ENCODE measurements at places on chromosomes 5 and 9.

DNA sequence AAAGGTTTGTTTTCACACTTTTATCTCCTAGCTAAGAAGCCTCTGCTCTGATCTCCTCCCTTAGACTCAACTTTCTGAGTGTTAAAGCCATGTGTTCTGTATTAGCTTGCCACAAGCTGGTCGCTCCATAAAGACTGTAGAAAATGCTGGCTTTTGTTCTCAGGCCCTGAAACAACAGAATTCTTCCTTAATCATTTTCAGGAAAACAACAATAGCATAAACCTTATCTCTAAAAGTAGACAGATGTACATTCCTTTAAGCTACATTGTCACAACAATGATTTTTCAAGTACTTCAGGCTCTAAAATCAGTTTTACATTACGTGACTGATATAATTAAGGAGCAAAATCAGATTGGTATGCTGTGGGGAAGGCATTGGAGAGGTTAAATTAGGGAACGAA lies 41.9 kb downstream of the VCAN start:
- no peak for DNase-seq

DNA sequence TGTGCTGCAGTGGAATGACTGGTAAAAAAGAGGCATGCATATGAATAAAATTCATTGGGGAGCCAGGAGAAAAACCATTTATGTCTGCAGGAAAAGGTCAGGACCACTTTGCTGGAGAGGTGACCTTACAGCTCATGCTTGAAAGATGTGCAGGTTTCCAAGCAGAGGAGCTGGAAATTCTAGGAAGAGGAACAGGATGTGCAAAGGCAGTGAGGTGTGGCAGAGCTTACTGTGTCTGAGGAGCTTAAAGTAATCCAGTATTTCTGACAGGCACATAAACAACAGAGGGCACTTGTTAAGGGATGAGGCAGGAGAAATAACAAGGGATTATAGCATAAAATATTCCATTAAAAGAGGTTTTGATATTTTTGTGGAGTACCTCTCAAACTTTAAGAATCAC lies 203.2 kb downstream of the CD180 start:
- no peak for DNase-seq

- DNase-seq = peak; percentile 97
Observed at GRCh38 chr5:132094393-132095076, 20.9 kb downstream of the CSF2 start.

DNA sequence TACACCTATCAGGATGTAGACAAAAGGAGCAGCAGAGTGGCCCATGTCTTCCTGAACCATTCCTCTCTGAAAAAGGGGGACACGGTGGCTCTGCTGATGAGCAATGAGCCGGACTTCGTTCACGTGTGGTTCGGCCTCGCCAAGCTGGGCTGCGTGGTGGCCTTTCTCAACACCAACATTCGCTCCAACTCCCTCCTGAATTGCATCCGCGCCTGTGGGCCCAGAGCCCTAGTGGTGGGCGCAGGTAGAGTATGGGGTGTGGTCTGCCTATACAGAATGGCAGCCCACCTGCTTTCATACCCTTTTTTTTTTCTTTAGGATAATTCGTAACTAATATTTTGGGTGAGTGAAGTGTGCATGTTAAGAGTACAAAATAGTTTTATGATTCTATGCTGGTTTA lies 1.1 kb downstream of the SLC27A6 start:
- DNase-seq = no peak

DNA sequence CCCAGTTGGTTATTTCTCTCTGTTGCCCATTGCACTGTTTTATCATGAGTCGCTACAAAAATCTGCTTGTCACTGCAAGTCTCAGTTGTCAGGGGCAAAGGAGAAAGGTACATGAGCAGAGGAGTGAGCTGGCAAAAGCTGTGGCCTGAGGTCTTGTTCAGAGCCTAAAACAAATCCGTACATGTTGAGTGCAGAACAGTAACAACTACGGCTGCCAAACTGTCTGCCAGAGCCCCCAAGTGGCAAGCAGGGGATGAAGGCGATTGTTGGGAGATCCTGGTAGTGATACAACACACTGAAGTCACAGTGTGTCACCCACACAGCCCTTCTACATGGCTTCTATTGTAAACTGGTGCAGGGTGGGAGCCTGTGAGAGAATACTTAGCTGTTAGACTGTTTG lies 50.9 kb downstream of the BRINP1 start:
- DNase-seq = no peak

DNA sequence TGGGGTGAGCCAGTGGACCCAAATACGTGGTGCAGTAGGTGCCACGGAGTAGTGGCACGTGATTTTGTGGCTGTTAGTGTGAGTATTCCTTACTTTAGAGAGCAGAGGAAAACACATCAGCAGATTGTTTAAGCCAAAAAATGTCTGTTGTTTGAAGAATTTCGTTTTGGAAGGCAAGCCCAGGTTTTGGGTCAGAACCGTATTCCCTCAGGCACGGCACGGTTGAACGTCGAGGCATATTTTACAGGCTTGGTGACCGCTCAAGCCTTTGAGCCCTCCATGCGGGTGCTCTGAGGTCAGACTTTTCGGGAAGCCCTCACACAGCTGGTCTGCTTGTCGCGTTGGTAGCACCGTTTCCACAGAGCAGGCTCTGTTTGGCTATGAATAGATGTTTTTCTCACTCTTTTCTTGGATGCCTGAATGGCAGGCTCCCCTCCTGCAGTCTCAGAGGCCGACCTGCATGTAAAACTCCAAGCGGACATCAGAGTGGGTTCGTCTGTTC lies 27.2 kb downstream of the NEK6 start:
- DNase-seq = peak; percentile 32

GRCh38 chr9:108021096-108021710 lies 531.6 kb upstream of the KLF4 start:
- no peak for DNase-seq

DNA sequence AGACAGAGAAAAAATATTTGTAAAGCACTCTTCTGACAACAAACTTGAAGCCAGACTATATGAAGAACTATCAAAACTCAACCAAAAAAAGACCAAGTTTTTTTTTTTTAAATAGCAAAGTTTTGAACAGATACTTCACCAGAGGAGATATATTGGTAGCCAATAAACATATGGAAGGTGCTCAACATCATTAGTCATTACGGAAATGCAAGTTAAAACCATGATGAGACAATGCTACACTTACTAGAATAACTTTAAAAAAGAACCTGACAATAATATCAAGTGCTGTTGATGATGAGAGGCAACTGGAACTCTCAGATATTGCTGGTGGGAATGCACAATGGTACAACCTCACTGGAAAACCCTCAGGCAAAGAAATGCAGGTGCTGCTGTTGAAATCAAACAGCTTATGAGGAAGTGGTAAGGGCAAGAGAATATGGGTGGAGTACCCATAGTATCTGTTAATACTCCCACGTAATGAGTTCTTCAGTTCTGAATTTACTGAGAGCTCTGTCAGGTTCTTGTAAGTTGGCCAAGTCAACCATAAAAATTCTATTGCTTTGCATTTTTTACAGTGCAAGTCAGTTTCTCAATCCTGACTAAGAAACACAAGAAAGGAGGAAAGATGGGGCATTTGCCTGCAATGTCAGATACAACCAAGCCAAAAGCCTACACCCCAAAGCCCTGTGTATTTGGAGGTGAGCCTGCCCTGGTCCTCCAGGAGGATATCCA lies 87.3 kb upstream of the GNAQ start:
- DNase-seq = no peak

- no peak for DNase-seq
Observed at GRCh38 chr9:131391020-131391419, 2.9 kb upstream of the PRRC2B start.

DNA sequence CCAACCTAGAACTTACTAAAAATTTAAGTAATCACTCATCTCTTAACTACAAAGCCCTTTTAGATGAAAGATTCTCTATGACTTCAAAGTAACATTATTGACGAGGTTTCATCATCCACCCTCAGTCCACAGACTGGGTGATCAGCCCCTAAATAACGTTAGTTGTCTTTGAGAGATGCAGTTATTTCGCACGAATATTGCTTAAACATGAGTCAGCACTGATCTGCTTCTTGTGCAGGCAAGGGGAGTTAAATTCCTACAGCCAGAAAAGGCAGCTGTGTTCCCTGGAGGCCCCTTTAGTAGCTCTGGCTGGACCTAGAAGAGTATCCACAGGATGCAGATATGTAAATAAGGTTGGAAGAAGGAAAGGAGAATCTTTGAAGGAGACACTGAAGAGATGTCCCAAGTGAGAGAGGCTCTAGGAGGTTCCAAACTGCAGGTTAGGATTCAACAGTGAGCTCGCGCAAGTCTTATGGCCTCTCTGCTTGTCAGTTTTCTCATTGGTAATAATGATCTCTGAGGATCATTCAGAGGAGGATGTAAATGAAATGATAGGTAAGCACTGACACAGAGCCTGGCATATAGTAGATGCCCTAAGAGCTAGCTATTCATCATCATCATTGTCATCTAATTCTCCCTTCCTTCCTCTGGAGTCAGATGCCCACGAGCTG lies 122.2 kb upstream of the MAN2A1 start:
- peak; percentile 59 for DNase-seq

DNA sequence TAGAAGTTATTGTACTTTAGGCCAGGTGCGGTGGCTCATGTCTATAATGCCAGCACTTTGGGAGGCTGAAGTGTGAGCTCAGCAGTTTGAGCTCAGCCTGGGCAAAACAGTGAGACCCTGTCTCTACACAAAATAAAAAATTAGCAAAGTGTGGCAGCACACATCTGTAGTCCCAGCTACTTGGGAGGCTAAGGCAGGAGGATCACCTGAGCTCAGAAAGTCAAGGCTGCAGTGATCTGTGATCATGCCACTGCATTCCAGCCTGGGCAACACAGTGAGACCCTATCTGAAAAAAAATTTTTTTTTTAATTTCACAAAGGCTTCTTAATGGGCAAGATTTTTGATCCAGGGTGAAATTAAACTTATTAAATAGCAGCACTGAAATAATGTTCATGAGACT lies 92.8 kb downstream of the CDC42SE2 start:
- DNase-seq = no peak

DNA sequence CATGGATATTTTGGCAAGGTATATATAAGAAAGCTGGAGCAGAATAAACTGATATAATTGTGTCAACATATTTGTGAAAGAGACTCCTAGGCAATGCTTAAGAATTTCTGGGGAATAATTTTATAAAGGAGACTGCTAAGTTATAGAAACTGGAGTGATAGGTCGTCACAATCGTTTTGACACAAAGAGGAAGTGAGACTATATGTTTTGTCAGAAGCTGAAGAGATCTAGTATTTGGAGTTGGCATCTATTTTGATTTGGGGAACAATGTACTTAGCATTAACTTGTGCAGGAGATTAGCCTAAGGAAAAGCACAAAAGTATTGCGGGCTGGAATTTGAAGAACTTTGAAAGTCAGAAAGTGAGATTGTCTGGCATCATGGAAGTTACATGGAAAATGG lies 582.5 kb downstream of the TAF11L14 start:
- DNase-seq = no peak

DNA sequence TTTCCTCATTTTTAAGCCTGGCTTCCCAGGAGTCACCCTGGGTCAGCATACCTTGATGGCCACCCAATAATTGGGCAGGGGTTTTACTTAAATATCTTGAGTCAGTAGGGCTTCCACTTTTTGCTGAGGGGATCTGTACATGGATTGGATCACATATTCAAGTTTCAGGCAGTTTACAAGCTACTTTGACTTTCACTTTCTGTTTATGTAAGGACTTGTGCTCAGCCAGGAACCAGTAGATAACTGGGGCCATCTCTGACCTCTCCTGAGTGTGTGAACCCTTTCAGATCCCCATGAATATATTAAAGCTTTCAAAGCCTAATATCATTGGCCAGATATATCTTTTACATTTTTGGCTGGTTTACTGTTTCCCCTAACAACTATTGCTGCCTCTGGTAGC lies 45.1 kb downstream of the SLCO6A1 start:
- no peak for DNase-seq

- DNase-seq = no peak
Observed at GRCh38 chr5:24644761-24645160, at the start of gene CDH10. Gene CDH10 (minus strand): TSS chr5:24644978. CDS start chr5:24593490, 51,488 bp downstream.

DNA sequence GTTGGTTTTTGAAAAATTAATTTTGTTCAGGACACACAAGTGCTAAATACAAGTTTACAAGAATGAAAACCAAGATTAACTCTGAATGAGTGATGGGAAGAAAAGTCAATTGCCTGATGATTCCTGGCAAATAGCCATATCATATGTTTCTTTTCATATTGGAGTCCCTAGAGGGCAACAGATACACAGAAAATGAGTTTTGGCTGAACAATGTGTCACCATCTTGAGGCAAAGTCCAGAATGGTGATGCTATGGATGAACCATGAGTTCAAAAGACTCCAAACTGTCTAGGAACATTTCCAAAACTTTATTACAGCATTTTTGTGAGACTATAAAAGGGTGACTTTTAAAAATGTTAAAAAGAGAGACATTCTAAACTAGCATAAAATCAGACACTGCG lies 382.9 kb downstream of the TMEM161B start:
- DNase-seq = no peak

- DNase-seq = peak; percentile 3
Observed at GRCh38 chr9:86705490-86705889, 241.8 kb downstream of the GAS1 start.

- DNase-seq = no peak
Observed at GRCh38 chr9:79975621-79976256, 404.0 kb downstream of the TLE4 start.

- DNase-seq = no peak
Observed at GRCh38 chr5:10409504-10409903, 32.2 kb upstream of the ROPN1L start.

GRCh38 chr9:113095561-113095960 lies 39.0 kb upstream of the ZFP37 start:
- no peak for DNase-seq

- peak; percentile 84 for DNase-seq
Observed at GRCh38 chr5:59813761-59814536, 79.6 kb downstream of the PDE4D start.

- DNase-seq = peak; percentile 22
Observed at GRCh38 chr5:144028058-144028457, 142.4 kb downstream of the YIPF5 start.

- peak; percentile 77 for DNase-seq
Observed at GRCh38 chr5:69271376-69271775, 36.7 kb downstream of the CDK7 start.

GRCh38 chr9:107481035-107481434 lies 8.5 kb downstream of the KLF4 start:
- no peak for DNase-seq

GRCh38 chr5:143308731-143309130 lies 94.8 kb downstream of the NR3C1 start:
- no peak for DNase-seq

- DNase-seq = no peak
Observed at GRCh38 chr5:81638471-81638870, 112.4 kb downstream of the SSBP2 start.

GRCh38 chr5:106921567-106921966 lies 749.2 kb downstream of the EFNA5 start:
- DNase-seq = no peak

DNA sequence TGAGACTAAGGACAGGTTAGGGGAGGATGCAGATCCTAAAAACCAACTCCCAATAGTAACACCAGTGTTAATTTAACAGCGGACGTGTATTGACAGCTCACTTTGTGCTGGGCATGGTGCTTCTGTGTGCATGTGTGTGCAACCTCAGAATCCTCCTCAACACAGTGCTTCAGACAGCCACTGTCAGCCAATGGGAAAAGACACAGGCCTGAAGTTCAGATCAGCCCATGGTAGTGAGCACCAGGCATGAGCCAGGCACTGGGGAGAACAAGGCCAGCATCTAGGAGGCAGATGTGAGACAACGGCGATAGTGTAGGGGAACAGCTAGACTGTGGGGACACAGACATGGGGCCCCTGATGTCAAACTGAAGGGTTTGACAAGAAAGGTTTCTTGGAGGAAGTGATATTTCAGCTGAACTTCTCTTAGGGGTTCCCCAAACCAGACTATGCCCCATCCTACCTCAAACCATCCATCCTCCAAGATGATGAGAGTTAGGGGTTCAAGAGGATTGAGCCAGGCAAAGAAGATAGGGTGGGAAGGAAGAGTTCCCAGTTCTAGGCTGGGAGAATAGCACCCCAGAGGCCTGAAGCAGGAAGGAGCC lies 71.5 kb upstream of the PSD2 start:
- no peak for DNase-seq

Measured in brain microvascular endothelial cell (primary cell).